ENCODE measurements at places on chromosomes 5 and 9.
A peak's percentile ranks its signal among the peaks of the same experiment; 100 is the strongest.

DNA sequence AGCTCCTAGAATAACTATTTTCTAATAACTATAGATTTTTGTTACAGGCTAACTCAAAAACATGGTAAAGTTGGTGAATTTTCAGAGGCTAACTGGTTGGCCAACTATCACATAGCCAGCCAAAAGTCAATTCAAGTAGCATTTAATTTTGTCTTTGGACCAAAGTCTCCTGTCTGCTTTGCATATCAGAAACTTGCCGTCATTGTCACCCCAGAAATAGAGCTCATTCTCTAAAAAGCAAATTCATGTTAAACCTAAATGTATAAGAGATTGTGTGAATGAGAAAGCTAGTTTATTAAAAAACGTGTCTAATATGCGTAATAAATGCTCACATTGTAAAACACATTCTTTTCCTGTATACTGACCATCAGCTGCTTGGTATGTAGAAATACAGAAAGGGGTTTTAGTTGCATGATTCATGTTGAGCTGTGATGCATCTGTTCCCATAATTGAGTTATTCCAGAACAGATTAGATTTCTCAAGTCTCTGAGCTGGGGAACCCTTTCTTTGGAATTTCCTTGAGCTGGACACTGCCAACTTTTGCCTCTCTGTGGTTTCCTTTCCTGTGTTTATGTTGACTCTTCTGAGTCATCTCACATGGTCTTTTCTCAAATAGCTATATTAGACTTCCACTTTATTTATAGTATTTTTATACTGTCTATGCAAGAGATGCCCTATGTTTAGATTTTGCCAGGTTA lies 7.3 kb downstream of the SRFBP1 start:
- peak; percentile 83 for DNase-seq

GRCh38 chr5:52786391-52786790 lies 1.3 kb upstream of the ITGA1 start:
- DNase-seq: no peak

- DNase-seq: no peak
Observed at GRCh38 chr5:149200355-149200754, 59.1 kb downstream of the ABLIM3 start.

GRCh38 chr5:35230038-35230611 lies at the start of gene PRLR:
PRLR (minus strand) TSS chr5:35230487; CDS start chr5:35089620, 140,867 bp downstream.
- DNase-seq: no peak

DNA sequence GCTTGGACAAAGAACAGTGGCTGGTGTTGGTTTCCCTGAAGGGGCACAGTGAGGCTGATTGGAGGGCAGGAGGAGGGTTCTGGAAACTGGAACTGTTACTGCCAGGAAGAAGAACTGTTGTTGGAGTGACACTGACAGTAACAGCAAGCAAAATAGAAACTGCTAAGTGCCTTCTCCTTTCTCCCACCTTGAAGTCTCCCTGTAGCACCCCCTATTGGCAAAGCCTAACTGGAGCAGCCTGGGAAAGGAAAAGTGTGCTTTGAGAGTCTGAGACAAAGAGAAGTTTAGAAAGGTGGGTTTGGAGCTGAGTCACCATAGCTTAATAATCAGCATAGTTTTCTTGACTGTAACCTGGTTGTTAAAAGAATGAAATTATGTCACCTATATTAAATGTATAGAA lies 2.5 kb upstream of the TMEM174 start:
- no peak for DNase-seq

- no peak for DNase-seq
Observed at GRCh38 chr5:138661291-138661960, 86.2 kb upstream of the HSPA9 start.

DNA sequence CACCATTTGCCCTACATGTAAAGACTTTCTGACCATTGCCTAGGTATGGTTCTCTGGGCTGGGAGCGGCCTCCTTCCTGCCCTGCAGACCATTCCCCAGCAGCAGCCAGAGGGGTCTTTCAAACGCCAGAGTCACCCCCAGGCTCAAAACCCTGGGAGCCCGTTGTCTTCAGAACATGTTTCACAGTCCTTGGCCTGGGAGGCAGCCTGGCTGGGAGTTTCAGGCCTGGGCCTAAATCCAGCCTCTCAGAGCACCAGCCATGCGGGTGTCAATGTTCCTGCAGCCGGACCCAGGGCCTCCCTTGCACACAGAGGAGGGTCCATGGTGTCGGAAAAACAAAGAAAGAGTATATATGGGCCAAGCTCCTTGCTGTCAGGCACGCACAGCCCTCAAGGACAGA lies 145.2 kb upstream of the FOXD4L5 start:
- no peak for DNase-seq

- no peak for DNase-seq
Observed at GRCh38 chr5:69042500-69042899, 51.3 kb upstream of the SLC30A5 start.

GRCh38 chr5:173913686-173914321 lies 25.7 kb downstream of the CPEB4 start:
- DNase-seq: no peak

DNA sequence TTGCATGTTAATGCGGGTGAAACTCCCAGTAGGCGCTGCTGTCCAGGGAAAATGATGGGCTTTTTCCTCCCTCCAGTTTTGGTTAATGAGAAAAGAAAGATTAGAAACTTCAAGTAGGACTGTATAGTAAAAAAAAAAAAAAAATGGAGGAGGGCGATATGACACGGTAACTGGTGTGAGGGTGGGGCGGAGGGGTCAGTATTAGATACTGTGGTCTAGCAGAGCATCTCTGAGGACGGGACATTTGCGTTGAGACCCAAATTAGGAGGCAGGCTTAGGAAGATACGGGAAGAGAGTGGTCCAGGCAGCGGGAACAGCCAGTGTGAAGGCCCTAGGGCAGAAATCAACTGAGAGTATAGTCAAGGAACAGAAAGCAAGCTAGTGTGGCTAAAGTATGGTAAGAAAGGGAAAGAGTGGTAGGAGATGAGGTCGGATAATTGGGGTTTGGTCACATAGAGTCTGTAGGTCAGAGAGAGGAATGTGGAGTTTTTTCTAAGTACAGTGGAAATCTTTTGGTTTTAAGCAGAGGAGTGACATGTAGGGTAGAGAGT lies 707 bp downstream of the RMND5B start:
- no peak for DNase-seq

DNA sequence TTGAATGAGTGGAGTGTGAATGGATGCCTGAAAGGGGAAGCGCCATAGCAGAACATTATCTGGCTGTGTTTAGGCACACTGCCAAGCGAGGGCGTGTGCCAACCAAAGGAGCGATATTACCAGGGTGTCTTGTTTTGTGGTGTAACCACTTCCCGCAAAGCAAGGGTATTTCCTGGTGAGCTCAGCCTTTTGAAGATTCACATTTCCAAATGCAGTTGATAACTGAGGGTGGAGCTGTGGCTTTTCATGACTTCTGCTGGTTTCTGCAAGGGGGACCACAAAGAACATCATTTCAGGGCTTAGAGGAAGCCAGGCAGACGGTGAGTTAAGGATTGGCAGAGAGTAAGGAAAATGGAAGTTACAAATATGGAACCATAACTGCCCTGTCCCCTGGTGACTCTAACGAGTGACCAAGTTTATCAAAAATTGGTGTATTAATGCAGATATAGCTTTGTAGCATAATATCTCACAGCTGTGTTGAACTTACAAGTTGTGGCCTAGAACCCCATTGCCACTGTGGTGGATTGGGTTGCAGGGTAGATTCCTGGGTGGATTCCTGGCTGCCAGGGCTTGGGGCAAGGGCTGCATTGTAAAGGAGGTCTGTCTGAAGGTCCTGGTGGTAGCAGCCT lies 71.4 kb downstream of the RALGPS1 start:
- DNase-seq: peak; percentile 87

DNA sequence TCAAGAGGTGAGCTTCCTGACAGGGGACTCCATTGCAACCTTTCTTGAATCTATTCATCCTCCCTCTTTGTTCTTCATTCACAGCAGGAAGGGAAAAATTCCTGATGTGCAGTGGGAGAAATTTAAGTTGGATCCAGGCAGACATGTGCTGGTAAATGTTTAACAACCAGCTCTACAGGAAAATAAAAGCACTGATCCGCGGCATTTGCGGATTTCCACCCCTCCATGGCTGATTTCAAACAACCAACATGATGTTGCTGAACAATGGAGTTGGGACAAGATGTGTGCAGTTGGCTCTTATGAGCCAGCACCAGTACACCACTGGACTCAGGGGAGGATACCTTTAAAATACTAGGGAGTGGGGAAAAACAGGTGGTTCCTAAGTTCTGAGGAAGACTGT lies 47.0 kb downstream of the SPRY4 start:
- DNase-seq: no peak

- DNase-seq: no peak
Observed at GRCh38 chr5:36741128-36741527, 134.7 kb downstream of the SLC1A3 start.

DNA sequence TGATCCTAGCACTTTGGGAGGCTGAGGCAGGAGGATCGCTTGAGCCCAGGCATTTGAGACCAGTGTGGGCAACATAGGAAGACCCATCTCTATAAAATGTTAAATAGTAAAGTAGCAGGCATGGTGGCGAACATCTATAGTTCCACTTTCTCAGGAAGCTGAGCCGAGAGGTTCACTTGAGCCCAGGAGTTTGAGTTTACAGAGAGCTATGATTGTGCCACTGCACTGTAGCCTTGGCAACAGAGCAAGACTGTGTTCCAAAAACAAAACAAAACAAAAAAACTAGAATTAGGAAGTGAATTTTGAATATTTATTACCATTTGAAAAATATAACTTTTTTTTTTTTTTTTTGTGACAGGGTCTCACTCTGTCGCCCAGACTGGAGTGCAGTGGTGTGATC lies 26.8 kb upstream of the PAX5 start:
- DNase-seq: no peak

DNA sequence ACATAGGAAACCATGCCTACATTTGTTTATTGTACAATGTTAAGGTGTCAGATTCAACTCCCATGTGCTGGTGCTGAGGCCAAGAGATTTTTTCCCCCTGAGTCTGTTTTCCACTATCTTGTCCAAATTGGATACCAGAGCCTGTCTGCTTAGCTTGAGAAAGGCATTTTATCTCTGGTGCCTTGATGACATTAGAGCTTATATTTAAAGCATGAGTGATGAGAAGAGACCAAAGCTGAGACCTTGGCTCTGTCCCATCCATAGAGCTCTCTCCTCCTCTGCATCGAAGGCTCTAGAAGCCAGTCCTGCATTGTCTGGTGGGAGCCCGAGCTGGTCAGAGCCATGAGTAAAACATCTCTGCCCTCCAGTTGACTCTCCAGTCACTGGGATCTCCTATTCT lies 10.4 kb upstream of the PPP2CA start:
- DNase-seq: no peak

- DNase-seq: peak; percentile 18
Observed at GRCh38 chr5:127112347-127112864, 39.1 kb upstream of the C5orf63 start.

DNA sequence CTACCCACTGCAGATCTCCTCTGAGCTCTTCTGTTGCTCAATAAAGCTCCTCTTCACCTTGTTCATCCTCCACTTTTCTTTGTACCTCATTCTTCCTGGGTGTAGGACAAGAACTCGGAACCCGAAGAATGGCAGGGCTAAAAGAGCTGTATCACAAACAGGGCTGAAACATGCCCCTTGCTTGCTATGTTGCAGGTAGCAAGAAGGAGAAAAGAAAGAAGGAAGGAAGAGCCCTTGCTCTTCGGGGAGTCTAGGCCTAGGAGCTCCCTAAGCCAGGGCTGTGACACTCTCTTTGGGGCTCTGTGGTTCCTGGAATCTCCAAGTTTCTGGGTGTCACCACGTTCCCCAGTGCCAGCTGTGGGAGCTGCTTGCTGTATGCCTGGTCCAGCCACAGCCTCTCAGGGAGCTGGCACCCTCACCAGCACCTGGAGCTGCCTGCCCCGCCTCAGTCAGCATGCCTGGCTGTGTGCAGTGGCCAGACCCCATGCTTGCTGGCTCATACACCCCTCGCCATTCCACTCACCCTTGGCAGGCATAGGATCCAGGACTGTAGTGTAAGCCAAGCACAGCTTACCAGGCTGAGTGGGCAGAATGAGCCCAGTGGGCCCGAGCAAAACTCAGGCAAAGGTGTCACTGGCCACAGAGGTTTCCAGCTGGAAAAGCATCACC lies 274.8 kb upstream of the ADRA1B start:
- no peak for DNase-seq

- no peak for DNase-seq
Observed at GRCh38 chr9:114334490-114334889, 4.8 kb downstream of the ORM2 start.

DNA sequence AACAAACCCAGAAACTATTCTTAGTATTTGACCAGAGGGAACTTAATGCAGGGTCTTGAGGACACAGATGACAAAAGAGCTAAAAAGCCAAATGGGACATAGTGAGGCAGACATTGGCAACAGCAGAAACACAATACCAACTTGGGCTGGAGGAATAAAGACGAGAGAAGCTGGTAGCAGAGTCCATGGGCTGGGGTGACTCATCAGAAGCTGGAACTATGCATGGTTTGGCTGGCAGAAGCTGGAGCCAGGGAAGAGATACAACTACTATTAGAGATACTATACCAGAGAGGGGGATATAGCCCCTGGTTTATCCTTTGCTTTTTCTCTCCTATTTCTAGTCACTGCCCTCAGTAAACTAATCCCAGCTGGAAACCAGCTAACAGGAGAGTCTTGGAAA lies 29.2 kb upstream of the DPYSL3 start:
- no peak for DNase-seq

- DNase-seq: no peak
Observed at GRCh38 chr5:171580502-171581265, 161.2 kb downstream of the FGF18 start.
